ENCODE measurements at places on chromosomes 2 and 18.

DNA sequence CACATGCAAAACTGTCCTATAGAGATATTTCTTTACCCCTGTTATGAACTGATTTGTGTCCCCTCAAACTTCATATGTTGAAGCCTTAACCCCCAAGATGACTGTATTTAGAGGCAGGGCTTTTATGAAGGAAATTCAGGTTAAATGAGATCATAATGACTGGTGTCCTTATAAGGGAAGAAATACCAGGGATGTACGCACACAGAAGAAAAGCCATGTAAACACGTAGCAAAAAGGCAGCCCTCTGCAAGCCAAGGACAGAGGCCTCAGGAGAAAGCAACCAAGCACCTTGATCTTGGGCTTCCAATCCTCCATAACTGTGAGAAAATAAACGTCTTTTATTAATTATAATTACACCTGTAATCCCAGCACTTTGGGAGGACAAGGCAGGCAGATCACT, 101.3 kb upstream of the NDUFV2 start:
- DNase-seq, result no peak

DNA sequence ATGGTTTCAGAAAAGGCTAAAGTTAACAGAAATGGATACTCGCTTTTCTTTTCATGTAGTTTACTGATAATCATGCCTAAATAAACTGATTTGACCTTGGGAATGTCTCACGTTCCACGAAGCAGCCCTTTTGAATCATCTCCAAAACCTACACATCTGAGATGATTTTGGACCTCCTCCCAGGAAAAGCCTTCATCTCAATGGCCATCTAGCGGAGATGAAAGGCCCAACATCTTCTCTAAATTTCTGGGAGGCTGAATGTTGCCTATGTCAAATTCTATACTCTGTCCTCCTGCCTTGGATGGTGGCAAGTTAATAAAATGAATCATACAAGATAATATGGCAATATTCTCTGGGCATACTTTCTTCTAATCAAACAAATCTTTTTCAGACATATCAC, 448.5 kb downstream of the ZEB2 start:
- no peak for DNase-seq

GRCh38 chr2:27081984-27082772, 3.8 kb downstream of the EMILIN1 start:
- DNase-seq, result no peak

- DNase-seq, result peak; percentile 72
Measured at GRCh38 chr2:25324905-25325592, 16.7 kb downstream of the DNMT3A start.

DNA sequence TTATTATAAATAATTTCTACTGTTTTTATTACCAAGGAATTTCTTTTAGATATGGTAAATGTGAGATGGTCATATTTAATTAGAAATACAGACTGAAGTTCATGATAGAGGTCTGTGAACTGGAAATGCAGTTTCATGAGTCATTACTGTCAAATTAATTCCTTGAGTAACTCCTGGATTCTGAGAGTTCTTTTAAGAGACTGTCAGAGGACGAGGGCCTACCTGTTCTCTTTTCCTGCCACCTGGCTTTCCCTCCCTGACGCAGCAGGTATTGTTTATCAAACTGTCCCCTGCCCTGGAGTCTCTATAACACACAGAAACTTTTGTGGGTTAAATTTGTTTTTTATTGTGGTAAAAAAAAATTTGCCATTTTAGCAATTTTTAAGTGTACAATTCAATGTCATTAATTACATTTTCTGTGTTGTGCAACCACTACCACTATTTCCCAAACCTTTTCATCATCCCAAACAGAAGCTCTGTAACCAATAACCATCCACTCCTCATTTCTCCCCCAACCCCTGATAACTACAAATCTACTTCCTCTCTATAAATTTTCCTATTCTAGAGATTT, 142.6 kb downstream of the DIS3L2 start:
- no peak for DNase-seq

DNA sequence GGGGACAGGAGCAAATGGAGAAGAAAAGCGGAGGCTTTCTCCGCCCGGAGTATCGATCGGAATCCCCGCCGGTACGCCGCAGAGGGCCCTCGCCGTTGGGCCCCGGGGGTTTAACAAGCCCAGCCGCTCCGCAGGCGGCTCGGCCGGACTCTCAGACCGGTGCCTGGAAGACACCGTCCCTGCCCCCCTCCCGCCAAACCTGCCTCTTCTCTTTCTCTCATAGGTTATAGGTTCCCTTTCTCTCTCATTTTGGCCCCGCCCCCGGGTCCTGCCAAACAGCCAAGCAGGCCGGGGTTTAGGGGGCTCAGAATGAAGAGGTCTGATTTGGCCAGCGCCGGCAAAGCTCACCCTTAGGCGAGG, 4.4 kb downstream of the ONECUT2 start:
- DNase-seq, result no peak

DNA sequence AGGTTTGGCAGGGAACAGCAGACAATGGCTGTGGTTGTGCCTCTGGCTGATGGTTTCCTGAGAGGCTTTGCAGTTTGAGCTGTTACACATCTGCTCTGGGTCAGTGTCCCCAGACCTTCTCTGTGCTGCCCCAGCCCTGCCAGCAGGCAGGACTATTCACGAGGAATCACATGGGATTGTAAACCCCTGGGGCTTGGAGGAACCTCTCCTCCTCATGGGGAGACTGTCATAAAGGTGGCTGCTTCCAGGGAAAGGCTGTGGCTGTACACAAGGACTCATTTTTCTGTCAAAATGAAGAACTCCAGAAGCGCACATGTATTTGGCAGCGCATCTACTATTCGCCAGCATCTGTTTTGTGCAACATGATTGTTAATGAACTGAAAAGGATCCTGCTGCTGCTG, 142.6 kb upstream of the CYP1B1 start:
- no peak for DNase-seq

GRCh38 chr2:185393091-185393490, 345.5 kb upstream of the FSIP2 start:
- DNase-seq, result no peak

DNA sequence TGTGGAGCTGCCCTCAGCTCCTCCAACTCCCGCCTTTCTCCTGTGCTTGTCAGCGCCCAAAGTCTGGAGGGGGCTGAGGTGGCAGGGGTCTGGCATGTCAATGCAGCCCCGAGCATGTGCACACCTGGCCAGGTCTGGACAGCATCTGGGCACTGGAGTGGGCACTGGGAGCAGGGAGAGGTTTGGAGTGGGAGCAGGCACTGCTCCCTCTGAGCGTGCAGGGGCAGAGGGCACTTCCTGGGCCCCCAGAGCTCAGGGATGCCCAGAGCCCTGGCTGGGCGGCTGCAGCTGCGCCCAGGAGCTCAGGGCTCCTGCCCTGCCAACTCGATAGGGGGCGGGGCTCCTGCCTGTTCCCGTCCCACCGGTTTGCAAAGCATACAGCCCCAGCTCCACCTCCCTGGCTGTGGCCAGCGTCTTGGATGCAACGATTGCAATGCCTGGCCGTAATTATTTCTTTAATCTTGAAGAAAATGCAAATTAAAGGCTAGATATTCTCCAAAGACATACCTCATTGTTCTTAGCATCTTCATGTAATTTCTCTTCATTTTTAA, 57.4 kb upstream of the LDAH start:
- DNase-seq, result no peak

- DNase-seq, result no peak
Measured at GRCh38 chr2:27752551-27753237, 18.8 kb upstream of the MRPL33 start.

- no peak for DNase-seq
Measured at GRCh38 chr2:218368150-218368528, 11.5 kb downstream of the CATIP start.

DNA sequence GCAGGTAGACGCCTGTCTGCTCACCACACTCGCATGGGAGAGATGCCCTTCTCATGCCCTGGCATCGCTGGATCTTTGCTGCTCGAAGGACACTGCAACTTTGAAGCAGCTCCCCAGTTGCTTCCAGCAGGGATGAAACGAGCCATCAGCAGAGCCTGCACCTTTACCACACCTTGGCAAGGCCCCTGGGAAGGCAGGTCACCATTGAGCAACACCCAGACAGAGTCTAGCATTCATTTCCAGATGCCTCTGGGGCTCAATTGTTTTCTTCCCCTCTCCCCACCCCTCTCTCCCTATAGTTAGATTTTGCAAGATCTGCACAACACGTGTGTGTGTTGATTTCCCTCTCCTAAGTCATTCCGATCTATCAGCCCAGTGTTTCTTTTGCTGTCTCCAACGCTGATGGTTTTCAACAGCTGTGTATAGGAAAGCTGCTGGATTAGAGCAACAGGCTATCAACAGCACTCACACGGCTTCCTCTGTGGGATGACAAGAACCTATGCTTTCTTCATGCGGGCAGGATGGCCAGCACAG, 25.6 kb upstream of the INHBB start:
- no peak for DNase-seq

- no peak for DNase-seq
Measured at GRCh38 chr2:127217470-127218325, 2.4 kb downstream of the CYP27C1 start.

- DNase-seq, result no peak
Measured at GRCh38 chr2:63698786-63699548, 110.2 kb downstream of the MDH1 start.

DNA sequence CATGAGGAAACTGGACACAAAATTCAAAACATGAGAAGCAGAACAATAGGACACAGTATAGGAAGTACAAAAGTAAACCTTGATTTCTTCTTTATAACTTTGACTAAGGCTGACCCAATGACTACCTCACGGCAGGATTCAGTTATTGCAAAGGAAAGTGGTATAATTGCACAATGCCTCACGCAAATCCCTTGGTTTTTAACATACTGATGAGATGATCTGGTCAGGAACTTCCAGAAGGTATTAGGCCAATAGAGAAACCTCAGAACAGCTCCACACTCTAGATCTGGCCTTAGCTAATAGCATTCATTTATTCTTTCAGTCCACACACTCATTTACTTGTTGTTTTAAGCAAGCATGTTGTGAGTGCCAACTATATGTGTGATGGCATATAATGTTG, 1526.9 kb upstream of the ACVR2A start:
- no peak for DNase-seq

- no peak for DNase-seq
Measured at GRCh38 chr18:22399949-22400348, 17.8 kb downstream of the CTAGE1 start.

DNA sequence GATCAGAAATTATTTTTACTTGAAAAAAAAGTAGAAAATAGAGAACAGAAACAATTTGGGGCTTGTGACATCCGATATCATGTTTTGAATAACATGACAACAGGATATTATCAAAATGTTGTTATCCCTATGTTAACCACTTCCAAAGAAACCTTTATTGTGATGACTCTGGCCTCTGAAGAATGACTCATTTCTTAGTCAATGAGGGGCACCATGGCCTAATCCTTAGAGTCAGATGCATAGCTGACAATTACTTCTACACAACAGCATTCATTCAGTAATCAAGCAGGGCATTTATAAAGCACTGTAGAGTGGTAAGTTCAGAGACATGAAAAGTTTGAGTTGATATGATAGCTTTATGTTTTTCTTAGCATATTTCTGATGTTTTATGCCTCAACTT, 703.0 kb downstream of the RNF144A start:
- no peak for DNase-seq

GRCh38 chr2:86523491-86523890, 39.8 kb downstream of the CHMP3 start:
- no peak for DNase-seq

- DNase-seq, result no peak
Measured at GRCh38 chr2:47488870-47489584, 86.1 kb downstream of the MSH2 start.

DNA sequence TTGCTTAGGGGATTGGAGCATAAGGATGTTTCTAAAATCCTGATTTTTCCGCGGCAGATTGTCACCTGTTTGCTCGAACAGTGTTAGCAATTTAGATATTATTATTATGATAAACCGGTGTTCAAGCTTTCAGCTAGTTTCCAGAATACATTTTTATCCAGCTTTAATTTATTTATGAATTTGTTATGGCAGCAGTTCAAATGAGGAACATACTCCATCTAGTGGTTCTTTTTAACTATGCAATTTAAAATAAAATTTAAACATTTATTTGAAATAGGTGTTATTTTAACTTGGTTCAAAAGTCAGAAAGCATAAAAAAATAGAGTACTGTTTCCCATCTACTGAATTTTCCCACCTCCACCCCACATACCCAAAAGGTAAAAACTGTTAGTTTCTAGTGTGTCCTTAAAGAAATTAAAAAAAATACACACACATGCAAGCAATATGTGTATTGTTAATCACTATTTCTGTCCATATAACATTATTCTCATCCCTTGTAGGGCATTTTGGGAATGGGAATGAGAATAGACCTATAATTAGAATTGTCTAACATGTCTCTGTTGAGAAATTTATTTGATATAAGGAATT, 23.2 kb downstream of the ACOXL start:
- DNase-seq, result no peak

DNA sequence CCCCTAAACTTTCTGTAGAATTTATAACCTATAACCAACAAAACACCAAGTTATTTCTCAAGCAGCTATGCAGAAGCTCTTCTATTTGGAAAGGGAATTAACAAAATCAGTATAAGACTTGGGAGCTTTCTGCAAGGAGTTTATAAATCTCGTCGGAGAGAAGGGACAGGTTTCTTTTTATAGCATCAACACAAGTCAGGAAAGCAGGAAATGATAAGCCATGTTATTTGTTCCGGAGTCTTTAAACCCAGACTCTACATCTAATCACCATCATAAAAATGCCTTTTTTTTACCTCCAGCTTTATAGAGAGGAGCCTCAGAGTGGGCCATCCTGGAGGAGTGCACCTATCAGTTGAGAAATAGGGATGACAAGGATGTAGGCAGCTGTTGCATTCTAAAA, 137.1 kb downstream of the DPP10 start:
- no peak for DNase-seq

- no peak for DNase-seq
Measured at GRCh38 chr2:137706786-137707613, 257.3 kb upstream of the HNMT start.

- DNase-seq, result no peak
Measured at GRCh38 chr2:52597346-52597745, 1170.3 kb upstream of the CHAC2 start.

GRCh38 chr2:206368933-206369569, 74.3 kb upstream of the ADAM23 start:
- DNase-seq, result no peak

GRCh38 chr18:50944245-50944932, 23.5 kb upstream of the ELAC1 start:
- DNase-seq, result no peak

- no peak for DNase-seq
Measured at GRCh38 chr2:30412047-30412683, 34.9 kb upstream of the LCLAT1 start.

- no peak for DNase-seq
Measured at GRCh38 chr18:6728331-6728730, 1.2 kb upstream of the ARHGAP28 start.

DNA sequence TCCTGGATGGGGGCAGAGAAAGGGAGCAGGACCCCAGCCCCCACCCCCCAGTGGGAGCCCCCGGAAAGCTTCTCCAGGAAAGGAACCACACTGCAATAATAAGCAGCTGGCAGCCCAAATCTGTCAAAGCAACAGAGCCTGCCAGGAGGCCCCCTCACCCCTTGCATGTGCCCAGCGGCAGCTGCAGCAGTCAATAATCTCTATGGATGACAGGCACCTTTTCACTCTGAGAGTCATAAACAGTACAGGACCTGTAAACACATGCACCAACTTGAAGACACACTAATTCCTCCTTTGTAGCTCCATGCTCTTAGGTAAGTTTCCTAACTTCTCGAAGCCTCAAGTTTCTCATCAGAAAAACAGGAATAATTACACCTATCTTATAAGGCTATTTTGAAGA, 26.2 kb upstream of the KDM3A start:
- no peak for DNase-seq

Data from activated CD8-positive, alpha-beta memory T cell treated with anti-CD3 and anti-CD28 coated beads, Interleukin-2, amount 50 U/mL, for 4 hours (primary cell).